Activated CD4-positive, alpha-beta T cell treated with anti-CD3 and anti-CD28 coated beads for 24 hours (primary cell): ENCODE measurements at places on chromosomes 4 and X.

- DNase-seq: no peak
Measured at GRCh38 chr4:39037491-39037825, 5.2 kb upstream of the TMEM156 start.

DNA sequence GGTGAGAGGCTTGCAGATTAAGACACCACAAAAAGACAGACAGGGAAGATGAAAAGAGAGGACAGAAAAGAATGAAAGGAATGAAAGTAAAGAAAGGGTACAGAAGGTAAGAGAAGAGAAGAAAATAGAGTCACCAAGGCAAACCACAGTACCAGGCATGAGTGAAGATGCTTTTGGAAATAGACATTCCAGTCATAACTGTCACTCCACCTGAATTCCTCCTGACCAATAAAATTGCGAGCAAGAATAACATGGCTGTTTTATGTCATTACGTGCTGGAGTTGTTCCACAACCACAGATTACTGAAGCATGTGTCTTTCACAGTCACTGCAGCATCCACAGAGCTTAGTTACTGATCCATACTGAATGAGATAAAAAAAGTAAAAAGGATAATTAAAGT is 864.9 kb upstream of the SLIT2 start:
- no peak for DNase-seq

- no peak for DNase-seq
Measured at GRCh38 chr4:122992057-122992456, 69.7 kb upstream of the NUDT6 start.

- no peak for DNase-seq
Measured at GRCh38 chr4:148782284-148782683, 340.1 kb upstream of the NR3C2 start.

GRCh38 chr4:98518559-98519267 is 139.7 kb downstream of the TSPAN5 start:
- no peak for DNase-seq

- DNase-seq: no peak
Measured at GRCh38 chrX:16772460-16772859, 13.8 kb upstream of the TXLNG start.

GRCh38 chr4:78704981-78705683 is 71.0 kb upstream of the BMP2K start:
- no peak for DNase-seq

DNA sequence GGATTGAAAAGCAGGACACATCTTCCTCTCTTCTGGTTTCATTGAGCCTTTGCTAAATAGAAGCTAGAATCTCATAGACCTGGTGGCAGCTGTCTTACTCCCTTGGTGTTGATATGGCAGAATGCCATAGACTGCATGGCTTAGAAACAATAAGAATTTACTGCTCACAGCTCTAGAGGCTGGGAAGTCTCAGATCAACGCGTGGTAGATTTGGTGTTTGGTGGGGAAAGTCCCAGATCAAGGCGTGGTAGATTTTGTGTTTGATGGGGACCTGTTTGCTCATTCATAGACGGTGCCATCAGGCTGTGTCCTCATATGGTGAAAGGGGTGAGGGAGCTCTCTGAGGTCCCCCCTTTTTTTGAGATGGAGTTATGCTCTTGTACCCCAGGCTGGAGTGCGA is 57.6 kb upstream of the PPP2R3B start:
- no peak for DNase-seq

DNA sequence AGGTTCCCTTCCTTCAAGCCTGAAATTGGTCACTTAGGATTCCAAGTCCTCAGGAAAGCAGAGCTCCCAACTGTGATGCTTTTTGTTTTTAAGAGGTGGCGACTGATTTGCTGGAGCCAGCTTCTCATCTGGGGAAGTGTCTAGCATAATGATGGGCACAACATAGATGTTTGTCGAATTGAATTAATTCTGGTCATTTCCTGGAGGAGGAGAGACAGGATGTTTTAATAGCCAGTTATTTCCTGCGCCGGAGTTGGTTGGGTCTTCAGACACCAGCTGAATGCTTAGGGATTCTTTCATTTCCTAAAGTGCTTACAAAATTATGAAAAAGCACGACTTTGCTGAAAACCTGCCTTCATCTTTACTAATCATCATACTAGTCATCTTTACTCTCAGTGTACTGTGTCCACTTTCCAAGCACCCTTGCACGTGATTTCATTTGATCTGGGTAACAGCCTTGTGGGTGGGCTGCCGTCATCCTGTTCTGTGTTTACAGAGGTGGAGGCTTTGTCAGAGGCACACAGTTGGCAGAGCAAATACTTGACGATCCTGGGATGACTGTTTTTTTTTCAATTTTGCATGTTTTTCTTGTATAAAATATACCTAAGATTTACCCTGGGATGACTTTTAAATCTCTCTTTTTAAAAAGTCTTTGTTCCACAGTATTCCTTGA is 49.5 kb downstream of the RGS12 start:
- DNase-seq: no peak

DNA sequence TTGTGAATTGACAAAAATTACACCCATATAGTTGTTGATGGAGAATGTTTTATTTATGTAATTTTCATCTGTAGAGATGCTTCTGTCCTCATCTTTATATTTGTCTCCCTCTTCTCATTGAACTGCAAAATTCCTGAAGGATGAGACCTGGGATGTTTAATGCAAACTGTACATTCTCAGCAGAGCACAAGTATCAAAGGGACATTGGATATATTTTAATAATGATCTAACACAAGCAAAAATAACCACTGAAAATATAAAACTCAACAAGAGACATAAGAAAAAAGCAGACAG is 28.6 kb downstream of the UGDH start:
- DNase-seq: no peak
